ENCODE measurements at places on chromosomes 13 and 19. TPM values are rescaled to one million over a fixed set of nuclear protein-coding genes. Genes with fewer than 3 reads are reported as not detected.

Gene PTGIR
- 2.3 TPM for polyA plus RNA-seq

Gene SPACA4
- polyA plus RNA-seq = not detected

DNA sequence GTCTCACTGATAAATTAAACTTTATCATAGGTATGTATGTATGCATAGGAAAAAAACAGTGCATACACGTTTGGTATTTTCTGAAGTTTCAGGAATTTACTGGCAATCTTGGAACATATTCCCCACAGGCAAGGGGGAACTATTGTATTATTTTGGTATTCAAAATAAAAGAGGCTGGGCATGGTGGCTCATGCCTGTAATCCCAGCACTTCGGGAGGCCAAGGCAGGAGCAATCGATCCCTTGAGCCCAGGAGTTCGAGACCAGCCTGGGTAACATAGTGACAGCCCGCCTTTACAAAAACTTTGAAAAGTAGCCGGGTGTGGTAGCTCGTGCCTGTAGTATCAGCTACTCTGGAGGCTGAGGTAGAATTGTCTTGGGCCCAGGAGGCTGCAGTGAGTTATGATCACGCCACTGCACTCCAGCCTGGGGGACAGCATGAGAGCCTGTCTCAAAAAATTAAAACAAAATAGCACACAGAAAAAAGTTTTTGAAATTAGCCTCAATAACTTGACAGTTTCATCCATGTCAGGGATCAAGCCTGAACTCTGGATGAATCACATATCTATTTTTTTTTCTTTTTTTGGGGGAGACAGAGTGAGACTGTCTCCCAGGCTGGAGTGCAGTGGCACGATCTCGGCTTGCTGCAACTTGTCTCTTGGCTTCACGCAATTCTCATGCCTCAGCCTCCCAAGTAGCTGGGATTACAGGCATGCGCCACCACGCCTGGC lies 29.1 kb upstream of the HOMER3 start:
- no peak for DNase-seq

DNA sequence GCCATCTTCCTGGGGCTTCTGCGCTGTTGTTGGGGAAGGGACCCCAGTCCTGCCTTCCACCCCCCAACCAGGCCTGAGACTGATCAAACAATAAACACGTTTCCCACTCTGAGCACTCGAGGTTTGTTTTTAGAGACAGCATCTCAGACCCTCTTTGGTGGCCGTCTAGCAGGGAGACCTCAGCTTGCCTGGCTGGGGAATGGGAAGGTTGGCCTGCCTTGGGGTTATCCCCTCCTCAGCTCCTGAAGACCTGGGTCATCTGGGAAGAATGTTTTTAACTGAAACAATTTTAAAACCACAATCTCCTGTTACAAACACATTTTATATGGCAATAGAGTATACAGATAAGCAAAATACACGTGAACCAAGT lies 2.0 kb downstream of the ZNF581 start:
- DNase-seq = no peak

All from hindlimb muscle (tissue), 1 donor.